ENCODE measurements at places on chromosomes 12 and 14. TPM values are rescaled to one million over a fixed set of nuclear protein-coding genes. Genes with fewer than 3 reads are reported as not detected.

DNA sequence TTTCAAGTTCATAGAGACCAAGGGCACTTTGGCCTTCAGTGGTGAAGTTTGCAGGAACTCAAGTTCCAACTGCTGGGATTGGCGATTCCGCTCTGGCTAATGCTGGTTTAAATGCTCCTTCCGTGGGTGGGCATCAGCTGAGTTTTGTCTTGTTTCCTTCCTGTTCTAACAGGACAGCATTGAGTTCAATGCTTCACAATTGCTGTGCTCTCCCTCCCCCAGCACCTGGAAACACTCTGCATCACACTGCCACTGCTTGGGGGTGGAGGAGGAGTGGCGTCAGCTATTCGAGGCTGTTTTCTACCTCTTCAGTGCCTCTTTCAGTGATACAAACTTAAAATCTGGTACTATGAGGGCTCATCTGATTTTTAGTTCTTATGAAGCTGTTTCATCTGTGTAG, 634.9 kb downstream of the FSCB start:
- no peak for DNase-seq

GRCh38 chr12:51937926-51938325, 13.6 kb upstream of the ACVR1B start:
- no peak for DNase-seq

DNA sequence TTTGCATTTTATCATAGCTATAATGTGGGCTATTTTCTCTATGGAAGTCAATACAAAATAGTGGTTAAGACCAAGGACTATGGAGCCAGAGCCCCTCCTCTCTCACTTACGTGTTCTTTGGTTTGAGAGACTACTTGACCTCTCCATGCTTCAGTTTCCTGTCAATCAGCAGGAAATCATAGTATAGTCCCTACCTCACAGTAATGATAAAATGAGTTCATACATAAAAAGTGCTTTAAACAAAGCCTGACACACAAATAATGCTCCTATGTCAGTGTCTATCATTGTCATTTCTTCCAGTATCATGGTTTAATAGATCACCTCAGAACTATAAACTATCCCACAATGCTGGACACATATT, 90.4 kb downstream of the MED13L start:
- DNase-seq: no peak

DNA sequence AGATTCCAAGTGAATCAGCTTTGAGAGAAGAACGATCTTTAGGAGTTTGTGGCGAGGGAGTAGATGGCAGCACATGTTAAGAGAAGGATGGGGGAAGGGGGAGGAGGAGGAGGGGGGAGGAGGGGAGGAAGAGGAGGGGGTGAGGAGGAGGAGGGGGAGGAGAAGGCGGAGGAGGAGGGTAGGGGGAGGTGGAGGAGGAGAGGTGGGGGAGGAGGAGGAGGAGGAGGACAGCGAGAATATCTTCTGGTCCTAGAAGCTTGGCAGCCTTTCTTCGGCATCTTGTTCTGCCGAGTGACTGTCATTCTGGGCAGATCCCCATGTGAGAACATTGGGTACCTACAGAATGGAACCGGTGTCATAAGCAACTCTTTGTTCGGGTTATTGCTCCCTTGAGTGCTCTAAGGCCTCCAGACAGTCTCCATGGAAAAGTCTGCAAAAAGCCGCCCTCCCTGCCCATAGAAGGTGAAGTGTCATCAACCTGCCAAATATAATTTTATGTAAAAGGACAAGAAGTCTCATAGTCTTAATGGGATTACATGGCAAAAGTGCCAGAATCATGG, 6.9 kb downstream of the RFC5 start:
- no peak for DNase-seq

The SLCO1B3 gene
- not detected for total RNA-seq

GRCh38 chr12:12210983-12211382, 55.9 kb downstream of the LRP6 start:
- DNase-seq: no peak

- DNase-seq: no peak
Observed at GRCh38 chr14:26791117-26791806, 193.4 kb upstream of the NOVA1 start.

DNA sequence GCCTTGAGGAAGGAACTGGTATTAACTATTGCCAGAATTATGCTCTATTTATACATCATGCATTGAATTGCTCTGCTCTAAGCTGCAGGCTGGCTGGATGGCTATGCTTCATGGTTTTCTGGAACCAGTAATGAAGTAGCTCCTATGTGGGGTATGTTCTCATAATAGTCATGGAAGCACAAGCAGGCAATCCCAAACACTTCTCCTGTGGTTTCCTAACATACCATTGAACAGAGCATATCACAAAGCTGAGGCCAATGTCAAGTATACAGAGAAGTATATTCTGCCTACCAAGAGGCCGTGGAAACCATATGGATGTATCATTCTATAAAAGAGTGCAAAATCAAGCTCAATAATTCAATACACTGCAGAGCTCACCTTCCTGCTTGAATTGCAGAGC, 1752.4 kb upstream of the FLRT2 start:
- DNase-seq: no peak

The CLEC4C gene
- total RNA-seq: not detected

- DNase-seq: no peak
Observed at GRCh38 chr12:21337453-21337852, 2.7 kb upstream of the SLCO1A2 start.

- peak; percentile 19 for DNase-seq
Observed at GRCh38 chr12:130880411-130880885, 8.6 kb downstream of the RAN start.

- no peak for DNase-seq
Observed at GRCh38 chr12:12450043-12450471, 93.2 kb downstream of the BORCS5 start.

- no peak for DNase-seq
Observed at GRCh38 chr12:115190010-115190770, 506.2 kb upstream of the TBX3 start.

DNA sequence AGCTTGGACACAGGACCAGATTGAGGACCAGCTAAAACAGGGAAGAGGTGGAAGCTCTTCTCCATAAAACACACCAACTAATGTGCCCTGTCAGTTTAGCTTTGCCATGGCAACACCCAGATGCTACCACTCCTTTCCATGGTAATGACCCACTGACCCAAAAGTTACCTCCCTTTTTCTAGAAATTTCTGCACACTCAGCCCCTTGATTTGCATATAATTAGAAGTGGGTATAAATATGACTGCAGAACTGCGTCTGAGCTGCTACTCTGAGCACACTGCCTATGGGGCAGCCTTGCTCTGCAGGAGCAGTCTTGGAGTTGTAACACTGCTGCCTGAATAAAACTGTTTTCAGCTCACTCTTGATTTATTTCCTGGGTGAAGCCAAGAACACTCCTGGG, 3.2 kb upstream of the TDG start:
- DNase-seq: no peak

DNA sequence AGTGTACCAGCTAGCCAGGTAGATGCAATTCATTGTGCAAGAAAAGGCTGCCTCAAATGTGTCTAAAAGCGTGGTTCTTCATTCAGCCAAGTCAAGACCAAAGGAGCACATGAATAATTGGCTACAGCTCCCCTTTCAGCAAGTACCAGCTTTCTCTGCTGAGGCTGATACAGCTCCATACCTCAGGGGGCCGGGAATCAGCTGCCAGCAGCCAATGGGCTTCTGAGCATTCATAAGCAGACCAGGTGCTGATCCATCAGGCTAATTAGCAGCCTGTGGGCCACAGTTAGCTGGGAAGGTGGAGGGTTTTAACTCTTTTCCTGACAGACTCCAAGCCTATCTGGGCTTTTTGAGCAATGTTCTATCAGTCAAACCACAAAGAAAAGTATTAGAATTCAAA, 264.7 kb downstream of the APAF1 start:
- no peak for DNase-seq

- DNase-seq: no peak
Observed at GRCh38 chr12:100877776-100878175, 83.2 kb downstream of the ANO4 start.

- DNase-seq: no peak
Observed at GRCh38 chr14:101881426-101881825, 82.9 kb upstream of the DYNC1H1 start.

The GYS2 gene
- not detected for total RNA-seq

- DNase-seq: no peak
Observed at GRCh38 chr14:29800961-29801360, 126.7 kb downstream of the PRKD1 start.

GRCh38 chr14:76887191-76887590, 61.0 kb downstream of the LRRC74A start:
- no peak for DNase-seq

The SRRM4 gene
- total RNA-seq: not detected

DNA sequence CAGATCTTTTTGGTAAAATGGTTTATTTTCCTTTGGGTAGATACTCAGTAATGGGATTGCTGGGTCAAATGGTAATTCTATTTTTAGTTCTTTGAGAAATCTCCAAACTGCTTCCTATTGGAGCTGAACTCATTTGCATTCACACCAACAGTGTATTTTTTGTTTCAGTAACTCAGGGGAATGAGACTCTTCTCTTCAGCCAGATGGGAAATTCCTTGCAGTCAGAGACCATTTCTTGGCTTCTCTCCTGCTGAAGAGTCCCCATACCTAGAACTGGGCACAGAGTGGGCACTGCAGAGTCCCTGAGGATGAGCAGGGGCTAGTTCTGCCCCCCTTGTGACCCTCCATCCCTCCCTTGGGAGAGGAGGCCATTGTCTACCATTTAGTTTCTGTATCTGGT, 10.8 kb downstream of the SDSL start:
- no peak for DNase-seq

DNA sequence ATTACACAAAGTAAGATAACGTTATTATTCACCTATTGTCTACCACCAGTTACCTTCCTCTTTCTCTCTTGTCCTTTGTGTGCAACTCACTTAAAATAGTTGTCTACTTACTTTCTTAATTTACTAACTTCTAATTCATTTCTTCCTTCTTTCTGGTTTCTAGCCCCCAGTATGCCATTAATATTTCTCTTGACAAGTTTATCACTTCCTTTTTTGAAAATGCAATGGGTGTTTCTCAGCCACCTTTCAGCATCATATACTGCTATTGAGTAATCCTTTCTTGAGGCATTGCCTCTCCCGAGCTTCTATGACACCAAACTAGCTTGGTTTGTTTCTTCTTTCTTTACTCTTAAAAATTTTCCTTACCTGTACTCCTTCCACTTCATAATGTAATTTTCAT, 633.6 kb downstream of the TMTC2 start:
- DNase-seq: no peak

DNA sequence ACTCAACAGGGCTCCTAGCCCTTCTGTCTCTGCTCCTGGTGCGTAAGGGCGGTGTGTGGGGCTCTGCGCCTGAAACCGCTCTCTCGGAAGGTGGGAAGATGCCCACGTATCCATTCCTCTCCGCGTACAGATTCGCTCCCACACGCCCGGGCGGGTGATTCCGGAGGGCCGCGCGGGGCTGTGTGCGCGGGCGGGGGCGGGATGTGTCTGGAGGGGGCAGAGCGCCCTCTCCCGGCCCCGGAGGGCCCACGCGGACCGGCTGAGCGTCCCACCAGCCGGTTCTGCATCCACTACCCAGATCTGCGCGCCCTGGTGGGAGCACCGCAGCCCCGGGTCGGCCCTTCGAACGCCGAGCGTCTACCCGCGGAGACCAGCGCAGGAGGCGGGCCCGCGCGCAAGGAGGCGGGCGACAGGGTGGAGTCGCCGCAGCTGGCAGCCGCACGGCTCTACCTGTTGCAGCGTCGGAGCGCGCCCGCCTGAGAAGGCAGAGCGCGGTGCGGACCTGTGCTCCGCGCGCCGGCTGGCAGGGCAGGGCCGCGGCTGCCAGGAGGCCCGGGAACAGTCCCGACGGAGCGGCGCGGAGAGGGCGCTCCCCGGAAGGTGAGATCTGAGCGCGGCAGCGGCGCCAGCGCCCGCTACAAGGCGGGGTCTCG, 1.4 kb upstream of the KCNK13 start:
- peak; percentile 55 for DNase-seq

GRCh38 chr14:101824339-101824727, 62.8 kb downstream of the PPP2R5C start:
- DNase-seq: no peak

The ADCY4 gene
- 5.9 TPM for total RNA-seq

The CCDC175 gene
- total RNA-seq: not detected

The NGB gene
- total RNA-seq: not detected

The BDKRB1 gene
- not detected for total RNA-seq

DNA sequence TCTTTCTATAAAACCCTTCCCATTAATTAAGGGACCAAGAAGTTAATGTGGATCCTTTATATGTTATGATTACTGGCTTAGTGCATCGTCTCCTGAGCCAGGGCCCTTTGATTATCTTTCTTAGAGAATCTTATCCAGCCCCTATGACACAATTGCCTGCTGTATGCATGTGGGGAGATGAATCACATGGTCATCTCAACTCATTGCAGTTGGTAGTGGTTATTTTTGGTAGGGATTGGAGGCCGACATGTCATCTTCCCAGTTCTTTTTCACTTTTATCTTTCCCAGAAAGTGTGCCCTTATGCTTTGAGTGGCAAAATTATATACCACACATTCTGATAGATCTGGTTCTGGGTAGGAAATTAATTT, 26.0 kb downstream of the ZNF664 start:
- no peak for DNase-seq

DNA sequence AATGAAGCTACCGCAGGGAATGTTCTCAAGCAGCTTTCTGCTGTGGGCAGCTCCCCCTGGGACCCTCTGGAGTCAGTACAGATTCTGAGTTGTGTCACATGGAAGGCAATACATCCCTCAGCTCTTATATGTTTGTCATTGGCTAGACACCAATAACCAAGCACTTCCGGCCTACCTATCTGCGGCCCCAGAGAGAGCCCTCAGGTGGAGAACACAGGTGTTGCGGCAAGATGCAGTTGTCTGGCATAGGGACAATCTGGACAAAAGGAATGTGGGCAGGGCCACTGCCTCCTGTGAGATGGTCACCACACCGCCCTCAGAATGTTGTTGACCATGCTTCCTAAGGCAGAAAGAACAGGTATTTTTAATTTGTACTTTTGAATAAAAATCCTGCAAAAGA, 118.7 kb downstream of the BRMS1L start:
- no peak for DNase-seq

The PRB2 gene
- total RNA-seq: not detected

GRCh38 chr12:86712425-86712843, 456.2 kb upstream of the MGAT4C start:
- no peak for DNase-seq

GRCh38 chr12:122845041-122845864, 10.0 kb downstream of the HIP1R start:
- DNase-seq: no peak

DNA sequence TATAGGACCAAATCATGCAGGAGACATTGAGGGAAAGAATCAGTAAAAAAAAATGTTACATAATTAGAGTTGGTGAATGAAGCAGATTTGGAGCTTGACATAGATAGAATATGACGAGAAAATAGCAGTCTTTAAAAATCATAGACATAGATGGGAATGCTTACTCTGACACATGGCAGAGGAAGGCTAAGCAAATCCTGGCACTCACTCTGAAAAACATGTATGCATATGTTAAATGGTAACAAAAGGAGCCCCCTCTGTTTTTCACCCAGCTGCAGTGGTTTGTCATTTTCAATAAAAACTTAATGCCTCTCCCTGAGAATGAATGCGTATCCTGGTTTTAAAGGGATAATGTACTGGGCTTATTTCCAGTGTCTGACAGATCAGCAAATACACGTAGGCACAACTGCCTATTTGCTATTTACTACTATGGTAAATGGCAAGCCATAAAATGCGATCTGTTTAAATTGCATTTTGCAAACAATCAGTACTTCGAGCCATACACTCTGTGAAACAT, 561.2 kb upstream of the SEL1L start:
- no peak for DNase-seq

GRCh38 chr14:37597538-37597913, 2.1 kb downstream of the TTC6 start:
- no peak for DNase-seq

The PLEKHG7 gene
- 0.05 TPM for total RNA-seq
